ENCODE measurements at places on chromosomes 13 and 19.

GRCh38 chr19:30449078-30449590 is 77.0 kb downstream of the ZNF536 start:
- DNase-seq, result no peak

- no peak for DNase-seq
Measured at GRCh38 chr13:75327135-75327510, 154.8 kb downstream of the TBC1D4 start.

DNA sequence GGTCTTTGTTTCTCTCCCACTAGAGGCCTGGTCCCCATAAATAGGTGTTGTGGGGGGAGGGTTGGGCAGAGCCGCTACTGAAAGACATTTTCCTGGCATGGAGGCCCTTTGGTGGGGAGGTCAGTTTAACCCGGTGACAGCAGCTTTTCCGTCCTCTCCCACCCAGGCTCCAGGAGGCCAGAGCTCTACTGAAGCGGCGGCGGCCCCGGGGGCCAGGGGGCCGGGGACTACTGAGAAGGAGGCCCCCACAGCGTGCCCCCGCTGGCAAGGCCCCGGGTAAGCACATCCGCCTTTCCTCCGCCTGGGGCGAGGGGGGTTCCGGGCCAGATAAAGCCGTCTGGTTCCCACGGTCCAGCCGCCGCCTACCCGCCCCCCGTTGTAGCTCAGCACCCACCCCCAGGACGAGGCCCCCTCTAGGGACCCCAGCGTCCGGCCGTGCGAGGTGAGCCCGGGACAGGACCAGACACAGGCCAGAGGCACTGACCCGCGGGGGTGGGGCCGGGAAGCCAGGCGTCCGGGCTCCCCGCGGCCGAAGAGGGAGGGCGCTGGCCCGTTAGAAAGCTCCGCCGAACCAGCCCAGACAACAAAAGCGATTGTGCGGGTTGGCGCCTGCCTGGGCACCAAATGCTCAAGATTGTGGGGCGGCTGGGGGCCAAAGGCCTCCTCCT is 1.1 kb upstream of the LTBP4 start:
- DNase-seq, result no peak

DNA sequence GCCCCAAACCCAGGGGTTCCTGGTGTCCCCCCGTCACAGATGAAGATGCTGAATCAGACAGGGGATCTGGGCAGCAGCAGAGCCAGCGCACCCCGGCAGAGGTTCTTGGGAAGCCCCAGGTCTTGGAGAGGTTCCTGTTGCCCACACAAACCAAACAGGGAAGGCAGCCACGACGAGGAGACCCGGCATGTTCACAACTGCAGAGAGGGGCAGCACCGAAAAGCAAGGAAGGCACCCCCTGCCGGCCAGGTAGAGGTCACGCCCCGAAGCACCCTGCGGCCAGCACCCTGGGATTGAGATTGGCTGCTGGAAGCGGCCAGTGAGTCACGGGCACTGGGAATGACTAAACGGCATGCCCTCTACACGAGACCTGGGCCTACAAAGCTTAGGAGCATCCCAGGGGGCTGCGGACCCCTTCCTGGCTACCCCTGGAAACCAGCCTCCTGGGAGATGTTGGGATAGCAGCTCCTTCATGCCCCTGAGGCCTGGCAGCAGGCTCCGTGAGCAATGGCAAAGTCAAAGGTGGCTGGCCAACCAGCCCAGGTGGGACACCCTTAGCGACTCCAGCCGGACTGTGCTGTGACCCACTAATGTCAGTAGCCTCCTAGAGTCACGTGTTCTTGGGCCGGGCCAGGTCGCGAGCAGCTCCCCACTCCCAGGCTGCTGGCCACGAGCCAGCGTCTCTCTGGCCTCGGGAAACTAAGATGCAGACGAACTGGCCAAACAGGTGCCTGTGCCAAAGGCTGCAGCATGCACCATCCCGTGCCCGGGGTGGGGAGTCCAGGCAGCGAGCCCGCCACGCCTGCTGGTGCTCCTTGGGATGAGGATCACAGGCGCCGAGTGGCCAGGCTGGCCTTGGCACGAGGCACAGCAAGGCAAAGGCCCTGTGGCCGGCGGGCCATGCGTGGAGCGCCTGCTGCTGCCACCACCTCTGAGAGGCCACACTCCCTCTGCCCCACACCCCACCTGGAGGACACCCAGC is 43.2 kb downstream of the MLLT1 start:
- no peak for DNase-seq

DNA sequence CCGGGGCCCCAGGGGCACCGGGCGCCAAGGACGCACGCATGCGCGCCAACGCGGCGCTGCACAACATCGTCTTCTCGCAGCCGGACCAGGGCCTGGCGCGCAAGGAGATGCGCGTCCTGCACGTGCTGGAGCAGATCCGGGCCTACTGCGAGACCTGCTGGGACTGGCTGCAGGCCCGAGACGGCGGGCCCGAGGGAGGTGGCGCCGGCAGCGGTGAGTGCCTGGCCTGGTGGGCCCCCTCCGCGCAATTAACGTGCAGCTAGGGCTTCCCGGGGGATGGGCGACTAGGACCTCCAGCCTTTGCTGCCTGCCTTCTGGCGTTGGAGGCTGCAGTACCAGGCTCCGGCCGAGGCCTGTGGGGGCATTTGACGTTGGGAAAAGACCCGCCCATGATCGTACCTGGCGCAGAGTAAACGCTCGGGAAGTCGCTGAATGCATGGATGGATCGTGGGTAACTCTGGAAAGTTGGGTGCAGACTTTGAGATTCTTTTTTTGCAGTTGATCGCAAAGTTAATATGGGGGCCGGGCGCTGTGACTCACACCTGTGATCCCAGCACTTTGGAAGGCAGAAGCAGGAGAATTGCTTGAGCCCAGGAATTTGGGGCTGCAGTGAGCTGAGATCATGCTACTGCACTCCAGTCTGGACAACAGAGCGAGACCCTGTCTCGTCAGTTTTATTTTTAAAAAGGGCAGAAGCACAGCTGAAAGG is 7.3 kb downstream of the APC2 start:
- DNase-seq, result no peak

GRCh38 chr19:46025835-46026234 is 3.0 kb upstream of the PGLYRP1 start:
- no peak for DNase-seq

DNA sequence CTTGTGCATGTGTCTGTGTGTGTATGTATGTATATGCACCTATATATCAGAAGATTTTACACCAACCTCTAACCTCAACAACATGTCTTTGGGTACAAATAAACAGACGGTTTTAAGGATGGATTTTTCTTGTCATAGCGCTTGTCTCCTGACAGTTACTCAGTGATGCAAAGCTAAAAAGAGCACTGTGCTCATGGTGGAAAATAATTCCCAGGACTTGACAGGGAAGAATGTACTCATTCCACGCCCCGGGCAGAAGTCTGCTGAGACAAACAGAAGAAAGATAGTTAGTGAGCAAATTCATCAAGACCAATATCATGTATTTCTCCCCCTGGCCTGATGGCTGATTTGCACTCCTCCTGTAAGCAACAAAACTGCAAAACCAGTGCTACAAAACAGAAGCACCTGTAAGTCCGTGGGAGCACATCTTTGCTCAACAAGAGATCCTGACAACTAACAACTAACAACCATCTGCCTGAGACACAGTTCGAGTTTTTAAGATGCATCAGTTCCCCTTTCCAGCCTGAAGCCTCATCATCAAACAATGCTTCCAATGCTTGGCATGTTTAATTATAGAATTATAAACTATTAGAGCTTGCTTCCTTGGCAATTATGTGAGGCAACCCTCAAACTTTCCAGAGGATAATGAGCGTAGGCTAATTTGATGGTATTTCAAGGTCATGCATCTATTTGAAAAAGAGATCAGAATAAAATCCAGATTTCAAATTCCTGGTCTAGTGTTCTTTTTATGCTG is 812.7 kb upstream of the MIR17HG start:
- DNase-seq, result no peak

DNA sequence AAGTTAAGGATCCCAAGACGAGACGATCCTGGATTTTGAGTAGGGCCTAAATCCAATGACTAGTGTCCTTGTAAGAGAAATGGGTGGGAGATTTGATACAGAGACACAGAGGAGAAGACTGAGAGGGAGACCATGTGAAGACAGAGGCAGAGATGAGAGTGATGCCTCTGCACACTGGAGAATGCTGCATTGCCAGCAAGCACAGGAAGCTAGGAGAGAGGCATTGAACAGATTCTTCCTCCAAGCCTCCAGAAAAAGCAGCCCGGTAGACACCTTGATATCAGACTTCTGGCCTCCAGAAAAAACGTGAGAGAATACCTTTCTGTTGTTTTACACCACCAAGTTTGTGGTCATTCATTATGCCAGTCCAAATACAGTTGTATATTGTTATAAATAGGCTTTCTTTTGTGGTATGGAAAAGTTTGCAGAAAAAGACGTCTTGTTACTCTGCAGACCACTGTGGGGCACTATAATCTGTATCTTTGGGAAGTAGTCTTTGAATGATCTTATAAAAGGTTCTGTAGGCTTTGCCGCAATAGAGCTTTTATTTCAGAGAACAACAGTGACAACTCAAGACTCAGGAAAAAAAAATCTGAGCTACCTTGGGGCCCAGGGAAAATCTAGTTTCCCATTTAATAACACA is 17.9 kb upstream of the RFC3 start:
- DNase-seq, result peak; percentile 37

- DNase-seq, result no peak
Measured at GRCh38 chr19:16115301-16116039, 3.8 kb downstream of the RAB8A start.

GRCh38 chr13:33817513-33817900 is 442 bp upstream of the RFC3 start:
- no peak for DNase-seq

- no peak for DNase-seq
Measured at GRCh38 chr13:99381766-99382165, 74.6 kb upstream of the GPR183 start.

GRCh38 chr19:19270749-19271571 is 2.1 kb downstream of the TM6SF2 start:
- no peak for DNase-seq

DNA sequence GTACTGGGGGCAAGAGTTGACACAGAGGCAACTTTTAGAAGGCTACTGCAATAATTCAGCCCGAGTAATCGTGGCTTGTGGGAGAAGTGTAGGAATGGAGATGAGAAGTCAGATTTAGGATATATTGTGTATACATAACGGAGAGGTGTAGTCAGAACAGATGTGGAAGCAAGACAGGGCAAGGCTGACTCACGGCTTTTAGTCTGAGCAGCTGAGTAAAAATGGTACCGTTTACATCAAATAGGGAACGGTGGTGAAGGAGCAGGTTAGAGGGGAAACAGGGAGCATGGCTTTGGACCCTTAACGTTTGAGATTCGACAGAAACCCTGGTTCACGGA is 796 bp upstream of the LSM14A start:
- DNase-seq, result no peak

GRCh38 chr19:40266119-40266518 is 19.0 kb downstream of the AKT2 start:
- no peak for DNase-seq

- DNase-seq, result no peak
Measured at GRCh38 chr19:56094449-56094848, 26.6 kb downstream of the ZNF787 start.

- no peak for DNase-seq
Measured at GRCh38 chr13:56189439-56189838, 951.3 kb upstream of the PRR20A start.

DNA sequence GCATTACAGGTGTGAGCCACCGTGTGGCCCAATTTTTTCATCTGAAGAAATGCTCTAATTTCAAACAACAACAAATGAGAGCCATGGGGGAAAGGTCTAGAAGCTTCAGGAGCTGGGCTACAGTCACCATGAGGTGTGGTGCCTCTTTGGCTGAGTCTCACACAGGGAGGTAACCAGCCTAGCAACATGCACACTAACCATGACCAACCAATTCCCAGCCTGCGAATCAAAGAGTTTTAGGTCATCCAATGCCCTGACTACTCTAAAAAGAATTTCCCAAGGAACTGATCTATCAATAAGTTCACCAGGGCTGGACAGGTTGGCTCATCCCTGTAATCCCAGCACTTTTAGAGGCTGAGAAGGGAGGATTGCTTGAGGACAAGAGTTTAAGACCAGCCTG is 29.9 kb downstream of the PBX4 start:
- no peak for DNase-seq

GRCh38 chr19:49150106-49150943 is 4.9 kb downstream of the HRC start:
- DNase-seq, result peak; percentile 91

DNA sequence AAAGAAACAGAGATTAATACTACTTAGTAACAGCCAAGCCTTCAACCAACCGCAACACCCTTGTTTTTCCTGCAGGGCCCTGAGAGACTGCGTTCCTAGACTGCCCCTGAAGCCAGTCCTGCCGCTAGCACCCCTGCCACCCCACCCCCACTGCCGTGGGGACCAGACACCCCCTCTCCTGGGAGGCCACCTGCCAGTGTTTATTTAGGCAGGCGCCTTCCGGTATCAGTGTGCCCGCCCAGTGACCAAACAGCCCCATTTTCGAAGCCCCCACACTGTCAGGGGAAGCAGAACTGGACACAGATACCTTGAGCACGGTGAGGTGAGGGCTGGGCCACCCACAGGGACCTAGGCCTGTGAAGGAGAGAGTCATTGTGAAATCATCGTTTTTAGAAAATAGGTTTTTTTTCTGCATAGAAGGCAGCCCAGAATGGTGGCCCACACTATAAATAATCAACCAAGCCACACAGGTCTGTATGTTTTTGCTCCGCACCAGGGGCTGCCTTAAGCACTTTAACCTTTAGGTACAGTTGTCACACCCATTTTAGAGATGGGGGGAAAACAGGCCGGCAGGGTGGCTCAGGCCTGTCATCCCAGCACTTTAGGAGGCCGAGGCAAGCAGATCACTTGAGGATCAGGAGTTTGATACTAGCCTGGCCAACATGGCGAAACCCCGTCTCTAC is 3.5 kb upstream of the TLE5 start:
- DNase-seq, result peak; percentile 85

- no peak for DNase-seq
Measured at GRCh38 chr13:19810996-19811881, 28.5 kb upstream of the PSPC1 start.

GRCh38 chr13:98664047-98664446 is 87.1 kb upstream of the STK24 start:
- DNase-seq, result peak; percentile 44

DNA sequence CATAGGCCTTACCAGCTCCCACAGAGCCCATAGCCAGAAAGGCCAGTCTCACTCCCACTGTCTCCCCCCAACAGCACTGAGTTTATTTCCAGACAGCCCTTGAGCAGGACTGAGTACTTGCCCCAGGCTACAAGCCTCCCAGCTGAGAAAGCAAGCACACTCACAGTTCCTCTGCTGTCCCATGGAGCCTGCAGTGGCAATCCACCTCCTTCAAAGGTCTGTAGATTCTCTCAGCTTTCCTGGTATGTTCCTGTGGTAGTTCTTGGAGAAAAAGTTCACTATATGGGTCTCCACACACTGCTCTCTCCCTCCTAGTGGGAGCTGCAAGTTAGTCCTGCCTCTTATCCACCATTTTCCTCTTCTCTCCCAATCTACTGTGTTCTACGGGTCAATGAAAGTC is 728.7 kb downstream of the DIAPH3 start:
- no peak for DNase-seq

DNA sequence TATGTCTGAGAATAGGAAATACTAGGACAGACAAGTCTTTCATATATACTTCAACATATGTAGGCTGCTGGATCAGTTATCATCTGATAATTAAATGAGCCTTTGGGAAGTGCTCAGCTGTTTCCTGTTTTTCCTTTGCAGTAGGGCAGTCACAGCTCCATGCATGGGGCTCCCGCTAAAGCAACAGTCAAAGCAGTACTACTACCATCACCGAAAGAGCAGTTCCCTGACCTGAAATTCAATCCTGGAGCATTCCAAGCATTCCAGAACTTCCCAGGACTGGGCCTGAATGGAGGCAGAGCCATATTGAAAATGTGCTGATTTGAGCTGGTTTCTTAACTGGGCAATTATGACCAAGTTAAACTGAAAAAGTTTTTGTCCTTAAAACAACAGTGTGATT is 20.5 kb downstream of the MICU2 start:
- no peak for DNase-seq
